ENCODE measurements at places on chromosomes 7 and 10.
A peak's percentile ranks its signal among the peaks of the same experiment; 100 is the strongest.

- no peak for DNase-seq
These were observed 959.5 kb downstream of the GRID1 start for GRCh38 chr10:85407088-85407487.

DNA sequence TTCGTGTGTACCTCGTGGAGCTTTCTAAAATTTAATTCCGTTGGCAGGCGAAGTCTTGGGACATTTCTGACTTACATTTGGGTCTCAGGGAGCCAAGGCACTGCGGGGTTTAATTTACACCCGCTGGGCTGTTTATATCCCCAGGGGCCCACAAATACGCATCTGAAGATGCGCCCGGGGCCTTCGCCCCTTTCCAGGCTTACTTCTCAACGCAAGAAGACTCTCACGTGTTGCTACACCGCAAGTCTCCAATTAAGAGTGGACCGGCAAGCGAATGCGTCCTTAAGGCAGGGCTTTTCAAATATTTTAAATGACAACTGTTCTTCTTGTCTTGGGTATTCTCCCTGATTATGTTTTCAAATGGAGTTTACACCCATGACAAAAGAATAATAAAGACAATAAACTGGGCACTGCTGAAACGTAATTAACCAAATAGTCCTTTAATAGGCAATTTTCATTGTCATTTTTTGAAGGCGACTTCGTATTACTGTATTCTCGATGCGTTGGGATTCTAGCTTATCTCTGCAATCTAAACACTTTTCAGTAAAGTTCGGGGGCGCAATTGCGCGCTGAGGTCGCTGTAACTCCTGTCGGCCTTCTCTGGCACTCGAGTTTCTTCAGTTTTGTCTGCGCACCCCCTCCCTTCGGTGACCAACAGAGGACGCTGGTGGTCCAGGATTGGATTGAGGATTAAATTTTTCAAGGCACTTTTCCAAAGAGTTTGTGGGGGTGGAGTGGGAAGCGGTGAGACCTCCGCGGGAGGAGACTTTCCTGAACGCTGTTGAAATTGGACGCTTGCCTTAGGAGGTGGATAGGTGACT lies 837 bp upstream of the IGFBP3 start:
- DNase-seq, result no peak

- DNase-seq, result peak; percentile 28
These were observed 1.6 kb upstream of the ORAI2 start for GRCh38 chr7:102431617-102432298.

- DNase-seq, result peak; percentile 63
These were observed 4.5 kb downstream of the STAM start for GRCh38 chr10:17648243-17649035.

DNA sequence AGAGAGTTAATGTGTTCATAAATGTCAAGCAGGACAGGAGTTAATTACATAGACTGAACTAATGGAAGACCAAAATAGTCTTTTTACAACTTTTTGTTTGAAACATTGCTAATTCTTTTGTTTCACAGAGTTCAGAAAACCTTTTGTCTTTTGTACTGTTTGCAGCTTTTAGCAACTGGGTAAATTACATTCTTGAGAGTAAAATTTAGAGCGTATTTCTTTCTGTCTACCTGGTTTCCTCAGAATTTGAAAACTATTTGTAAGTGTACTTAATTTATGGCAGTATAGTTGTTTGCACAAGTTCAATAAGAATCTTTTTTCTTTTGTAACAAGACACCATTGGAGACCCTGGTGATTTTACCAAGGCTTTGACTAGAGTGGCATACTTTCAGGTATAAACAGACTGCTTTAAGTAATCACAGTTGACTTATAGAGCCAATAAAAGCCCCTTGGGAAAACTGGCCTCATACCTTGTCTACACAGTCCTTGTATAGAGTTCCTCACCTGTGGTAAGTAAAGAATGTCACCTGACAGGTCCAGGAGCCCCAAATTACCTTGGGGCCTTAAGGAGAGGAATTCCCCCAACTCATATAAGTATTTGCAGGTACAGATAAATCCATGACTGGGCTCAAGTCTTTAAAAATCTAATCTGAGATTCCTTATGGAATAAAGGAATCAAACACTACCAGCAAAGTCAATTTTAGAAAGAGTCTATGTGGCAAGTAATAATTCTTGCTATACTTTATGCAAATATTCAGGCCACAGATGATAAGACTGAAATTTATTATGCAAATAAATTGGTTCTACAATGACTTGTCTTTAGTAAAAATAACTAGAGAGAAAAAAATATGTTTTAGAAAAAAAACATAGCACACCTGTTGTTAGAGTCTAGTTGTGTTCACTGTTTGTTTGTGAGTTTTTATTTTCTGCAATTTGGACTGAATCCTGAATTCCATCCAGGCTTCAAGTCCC lies 23.6 kb upstream of the CREB3L2 start:
- DNase-seq, result no peak

- DNase-seq, result no peak
These were observed 36.5 kb downstream of the SH3PXD2A start for GRCh38 chr10:103818765-103819374.

GRCh38 chr10:110172155-110172554 lies 35.2 kb upstream of the MXI1 start:
- no peak for DNase-seq

GRCh38 chr10:54478601-54479000 lies 322.4 kb downstream of the PCDH15 start:
- DNase-seq, result no peak

DNA sequence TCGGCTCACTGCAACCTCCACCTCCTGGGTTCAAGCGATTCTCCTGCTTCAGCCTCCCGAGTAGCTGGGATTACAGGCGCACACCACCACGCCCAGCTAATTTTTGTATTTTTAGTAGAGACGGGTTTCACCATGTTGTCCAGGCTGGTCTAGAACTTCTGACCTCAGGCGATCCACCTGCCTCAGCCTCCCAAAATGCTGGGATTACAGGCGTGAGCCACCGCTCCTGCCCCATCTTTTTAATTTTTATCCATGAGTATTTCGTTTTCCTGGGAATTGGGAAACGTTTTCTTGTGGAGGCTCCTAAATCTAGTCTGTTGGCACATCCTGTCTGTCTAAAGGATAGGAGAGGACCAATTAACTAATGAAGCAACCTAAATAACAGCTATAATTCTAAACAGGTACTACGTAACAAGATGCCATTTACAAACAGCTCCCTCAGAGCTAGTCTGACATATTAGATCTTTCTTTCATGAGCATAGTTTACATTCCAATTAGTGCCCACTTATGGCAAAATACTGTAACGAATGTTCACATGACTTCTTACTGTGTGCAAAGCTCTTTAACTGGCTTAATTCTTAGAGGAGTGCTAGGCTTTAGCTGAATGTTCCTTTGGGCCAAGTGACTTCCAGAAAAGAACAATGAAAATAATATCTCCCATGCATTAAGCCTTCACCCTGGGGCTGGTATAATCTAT lies 151.0 kb upstream of the YAE1 start:
- DNase-seq, result no peak

GRCh38 chr7:97818066-97818663 lies 54.0 kb downstream of the ASNS start:
- DNase-seq, result no peak

DNA sequence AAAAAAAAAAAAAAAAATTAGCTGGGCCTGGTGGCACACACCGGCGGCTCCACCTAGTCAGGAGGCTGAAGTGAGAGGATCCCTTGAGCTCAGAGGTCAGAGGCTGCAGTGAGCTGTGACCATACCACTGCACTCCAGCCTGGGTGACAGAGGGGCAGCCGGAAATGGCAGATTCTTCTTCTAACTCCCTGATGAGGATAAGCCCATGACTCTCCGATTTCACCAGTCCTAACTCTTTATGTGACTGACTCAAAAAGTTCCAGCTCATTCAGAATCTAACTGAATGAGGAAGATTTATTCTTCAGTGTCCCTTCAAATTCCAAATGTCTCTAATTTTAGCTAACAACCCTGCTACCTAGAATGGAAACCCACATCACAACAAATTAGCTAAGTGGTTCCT lies 4.2 kb downstream of the C10orf67 start:
- DNase-seq, result no peak

- peak; percentile 54 for DNase-seq
These were observed 11.3 kb downstream of the C10orf105 start for GRCh38 chr10:71708301-71708703.

- DNase-seq, result no peak
These were observed 67.0 kb upstream of the VIPR2 start for GRCh38 chr7:159211540-159212182.

GRCh38 chr10:132721725-132722124 lies 64.2 kb downstream of the NKX6-2 start:
- DNase-seq, result no peak

DNA sequence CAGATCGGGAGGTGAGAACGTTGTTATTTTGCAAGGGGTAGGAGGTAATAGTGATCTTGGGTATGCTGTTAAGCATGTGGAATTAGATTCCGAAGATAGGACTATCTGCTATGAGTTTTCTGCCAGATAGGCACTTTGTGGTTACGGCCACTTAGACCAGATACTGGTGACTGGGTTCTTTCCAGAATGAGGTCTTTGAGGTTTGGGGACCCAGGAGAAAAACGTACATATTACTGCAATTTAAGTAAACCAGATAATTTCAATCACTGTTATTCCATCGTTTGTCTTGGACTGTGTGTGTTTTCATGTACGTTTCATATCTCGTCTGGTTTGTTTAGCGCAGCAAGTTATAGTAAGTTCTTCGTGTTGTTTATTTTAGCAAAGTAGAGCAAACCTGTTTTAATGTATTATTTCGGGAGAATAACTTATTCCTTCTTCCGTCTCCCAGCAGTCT lies 312 bp downstream of the ARL4A start:
- no peak for DNase-seq

DNA sequence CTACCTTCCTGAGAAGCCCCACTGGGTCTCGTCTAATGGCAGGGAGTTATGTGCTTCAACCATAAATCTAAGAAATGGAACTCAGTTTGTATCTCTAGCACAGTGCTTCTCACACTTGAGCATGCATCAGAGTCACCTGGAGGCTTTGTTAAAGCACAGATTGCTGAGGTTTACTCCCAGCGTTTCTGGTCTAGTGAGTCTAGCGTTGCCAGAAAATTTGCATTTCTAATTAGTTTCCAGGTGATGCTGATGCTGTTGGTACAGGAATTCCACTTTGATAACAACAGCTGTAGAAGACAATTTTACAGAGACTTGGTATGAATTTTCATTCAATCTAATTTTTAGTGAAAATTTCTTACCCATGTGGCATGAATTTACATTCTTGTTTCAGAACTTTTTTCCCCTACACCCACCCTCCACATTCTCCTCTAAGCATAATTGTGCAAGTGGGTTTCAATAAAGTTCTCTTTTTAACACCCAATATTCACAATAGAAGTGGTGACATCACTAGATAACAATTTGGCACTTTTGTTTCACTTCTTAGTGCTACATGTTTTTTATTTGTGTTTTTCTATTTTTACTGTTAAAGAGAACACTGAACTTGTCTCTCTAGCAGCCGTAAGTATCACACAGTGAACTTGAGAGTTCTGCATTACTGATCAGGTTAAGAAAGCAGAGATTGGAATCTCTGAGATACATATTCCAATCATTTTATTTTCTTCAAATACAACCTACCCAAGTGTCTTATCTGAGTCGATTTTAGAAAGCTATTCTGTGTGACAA lies 48.4 kb upstream of the BET1 start:
- no peak for DNase-seq

GRCh38 chr7:137925754-137926153 lies 76.1 kb downstream of the CREB3L2 start:
- no peak for DNase-seq

GRCh38 chr10:62506371-62506770 lies 132.2 kb downstream of the ZNF365 start:
- no peak for DNase-seq

- no peak for DNase-seq
These were observed 72.1 kb downstream of the PDGFA start for GRCh38 chr7:447523-447922.

DNA sequence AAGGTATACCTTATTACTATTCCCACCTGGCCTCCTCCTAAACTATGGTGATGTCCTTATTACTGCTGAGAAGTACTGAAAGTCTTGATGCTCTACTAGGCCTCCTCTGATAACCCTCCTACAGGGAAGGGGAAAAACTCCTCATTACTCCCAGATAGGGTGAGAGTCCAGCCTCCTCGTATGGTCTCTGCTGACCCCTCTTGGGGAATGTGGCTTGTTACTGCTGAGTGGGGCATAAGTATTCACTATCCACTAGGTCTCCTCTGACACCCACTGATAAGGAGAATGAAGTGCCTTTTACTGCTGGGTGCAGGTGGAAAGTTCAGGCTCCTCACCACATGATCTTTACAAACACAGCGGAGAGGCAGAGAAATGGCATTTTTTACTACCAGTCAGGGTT lies 222.9 kb downstream of the CHRM2 start:
- DNase-seq, result no peak

Data from T-helper 2 cell (primary cell).